IMR-90 (cell line): ENCODE measurements at places on chromosomes 7 and 10.

- peak; percentile 72 for DNase-seq
Measured at GRCh38 chr10:7085913-7086589, 324.8 kb downstream of the SFMBT2 start.

DNA sequence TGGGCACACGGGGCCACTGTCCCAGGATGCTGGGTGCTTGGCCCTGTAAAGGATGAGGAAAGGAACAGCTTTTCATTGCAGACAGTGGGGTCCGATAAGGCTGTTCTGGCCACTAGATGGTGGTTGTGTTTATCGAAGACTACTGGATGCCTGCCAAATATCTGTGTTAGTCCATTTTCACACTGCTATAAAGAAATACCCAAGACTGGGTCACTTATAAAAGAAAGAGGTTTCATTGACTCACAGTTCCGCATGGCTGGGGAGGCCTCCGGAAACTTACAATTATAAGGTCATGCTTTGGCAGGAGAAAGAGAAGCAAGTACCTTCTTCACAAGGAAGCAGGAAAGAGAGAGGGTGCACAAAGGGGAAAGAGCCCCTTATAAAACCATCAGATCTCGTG is 32.2 kb upstream of the GARS1 start:
- peak; percentile 73 for DNase-seq

GRCh38 chr10:1169186-1169885 is 113.2 kb downstream of the WDR37 start:
- no peak for DNase-seq

GRCh38 chr7:38142736-38143135 is 35.3 kb upstream of the STARD3NL start:
- DNase-seq = no peak

GRCh38 chr10:121999301-121999700 is 10.3 kb downstream of the TACC2 start:
- DNase-seq = no peak

- DNase-seq = peak; percentile 12
Measured at GRCh38 chr10:37734971-37735370, 122.4 kb downstream of the ZNF248 start.

- DNase-seq = peak; percentile 89
Measured at GRCh38 chr7:56062382-56062781, 1.7 kb upstream of the SUMF2 start.

GRCh38 chr10:100986623-100986951 is 710 bp downstream of the MRPL43 start:
- no peak for DNase-seq

GRCh38 chr10:88390041-88390440 is 193.1 kb downstream of the RNLS start:
- DNase-seq = no peak

DNA sequence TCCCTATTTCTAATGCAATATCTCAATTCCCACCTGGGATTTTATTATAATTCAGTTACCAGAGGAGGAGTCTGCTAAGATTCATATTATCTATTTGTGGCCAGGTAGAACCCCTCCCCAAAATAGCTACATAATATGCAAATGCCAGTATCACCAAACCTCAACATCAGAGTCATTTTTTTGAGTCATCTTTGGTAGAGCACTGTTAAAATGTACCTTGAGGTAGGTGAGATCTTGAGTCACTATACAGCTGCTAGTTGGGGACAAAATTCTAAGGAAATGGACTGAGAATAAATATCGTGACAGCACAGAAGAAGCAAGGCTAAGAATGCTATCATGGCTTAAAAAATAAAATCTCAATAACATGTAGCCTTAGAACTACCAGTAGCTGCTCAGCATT is 4.7 kb upstream of the CRYGN start:
- DNase-seq = no peak

GRCh38 chr7:2862831-2863361 is 18.8 kb upstream of the GNA12 start:
- peak; percentile 75 for DNase-seq

GRCh38 chr10:89278034-89278535 is 23.8 kb upstream of the IFIT2 start:
- peak; percentile 98 for DNase-seq

- DNase-seq = no peak
Measured at GRCh38 chr10:132742167-132742836, 43.6 kb downstream of the NKX6-2 start.

DNA sequence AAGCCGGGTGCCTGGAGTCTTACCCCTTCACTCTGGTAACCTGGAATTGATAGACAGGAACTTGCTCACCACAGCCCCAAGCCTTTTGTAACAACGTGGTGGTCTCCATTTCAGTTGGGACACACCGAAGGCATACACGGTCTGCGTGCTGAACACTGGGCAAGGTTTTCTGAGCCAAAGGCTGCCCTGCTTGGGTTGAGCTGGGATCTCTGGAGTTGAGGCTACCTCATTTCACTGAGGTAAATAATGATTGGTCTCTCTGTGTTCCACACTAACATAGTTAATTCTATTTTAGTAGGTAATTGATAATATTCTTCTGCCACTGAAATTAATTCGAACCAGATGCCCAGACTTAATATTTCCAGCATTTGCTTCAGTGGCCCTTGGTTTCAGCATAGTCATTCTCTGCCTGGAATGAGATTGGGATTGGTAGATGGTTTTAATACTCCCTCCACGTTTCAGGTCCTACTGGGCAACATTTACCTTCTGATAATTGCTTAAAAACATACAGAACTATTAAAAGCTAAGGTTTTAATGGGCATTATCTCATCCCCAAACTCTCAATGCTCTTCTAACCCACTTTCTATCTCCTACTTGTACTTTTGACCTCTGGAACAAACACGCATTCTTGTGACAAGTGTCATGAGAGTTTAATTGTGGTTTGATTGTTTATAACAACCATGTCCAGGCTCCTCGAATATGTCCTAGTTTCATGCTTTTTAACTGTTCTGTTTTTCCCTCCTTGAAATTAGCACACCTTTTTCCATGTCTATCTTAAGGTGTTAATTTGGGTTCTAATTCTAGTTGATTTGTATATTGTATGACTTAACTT is 202.3 kb upstream of the KLF6 start:
- peak; percentile 34 for DNase-seq
